CD4-positive, alpha-beta T cell (primary cell): ENCODE measurements at places on chromosomes 2 and 18. TPM values are rescaled to one million over a fixed set of nuclear protein-coding genes. Genes with fewer than 3 reads are reported as not detected.

HNMT gene
- total RNA-seq, result 0.78 TPM

GRCh38 chr2:22634167-22634566 lies 750.8 kb upstream of the KLHL29 start:
- no peak for DNase-seq

- no peak for DNase-seq
Observed at GRCh38 chr2:126811101-126811500, 87.6 kb upstream of the TEX51 start.

DNA sequence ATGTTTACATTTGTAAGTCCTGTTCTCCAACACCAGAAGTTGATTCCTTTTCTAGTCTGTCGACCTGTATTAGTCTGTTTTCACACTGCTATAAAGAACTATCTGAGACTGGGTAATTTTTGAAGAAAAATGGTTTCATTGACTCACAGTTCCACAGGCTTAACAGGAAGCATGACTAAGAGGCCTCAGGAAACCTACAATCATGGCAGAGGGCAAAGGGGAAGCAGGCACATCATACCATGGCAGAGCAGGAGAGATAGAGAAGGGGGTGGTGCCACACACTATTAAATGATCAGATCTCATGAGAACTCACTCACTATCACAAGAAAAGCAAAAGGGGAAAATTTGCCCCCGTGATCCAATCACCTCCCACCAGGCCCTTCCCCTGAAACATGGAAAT lies 112.8 kb upstream of the MAP3K20 start:
- DNase-seq, result peak; percentile 66

ATOH8 gene
- not detected for total RNA-seq

SKA1 gene
- total RNA-seq, result 0.08 TPM

AKAIN1 gene
- total RNA-seq, result not detected

DNA sequence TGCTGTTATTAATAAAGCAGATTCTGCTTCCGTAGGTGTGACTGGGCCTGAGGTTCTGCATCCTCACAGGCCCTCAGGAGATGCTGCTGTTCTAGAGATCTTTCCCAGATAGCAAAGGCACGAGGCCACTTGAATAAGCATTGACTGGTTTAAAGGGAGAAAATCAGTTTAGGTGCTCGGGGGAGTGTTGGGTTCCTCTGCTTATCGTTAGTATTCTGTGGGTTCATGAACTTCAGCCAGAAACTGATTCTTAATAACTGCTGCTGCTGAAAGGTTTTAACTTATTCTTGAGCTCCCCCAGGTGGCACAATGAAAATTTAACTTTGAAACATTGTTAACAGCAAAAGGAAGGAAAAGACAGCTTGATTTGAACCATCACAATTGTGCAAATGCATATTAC lies 56.9 kb downstream of the ITGA6 start:
- DNase-seq, result peak; percentile 32

RGPD3 gene
- total RNA-seq, result 0.11 TPM

- DNase-seq, result no peak
Observed at GRCh38 chr2:191688934-191689695, 11.2 kb downstream of the NABP1 start.

- no peak for DNase-seq
Observed at GRCh38 chr2:19797243-19797810, 104.5 kb downstream of the TTC32 start.

- DNase-seq, result no peak
Observed at GRCh38 chr2:220980966-220981675, 591.0 kb downstream of the EPHA4 start.

SP140 gene
- 51.2 TPM for total RNA-seq

- no peak for DNase-seq
Observed at GRCh38 chr2:169286624-169287231, 75.6 kb downstream of the LRP2 start.

GRCh38 chr2:232075080-232075479 lies 113.6 kb downstream of the DIS3L2 start:
- no peak for DNase-seq

DNA sequence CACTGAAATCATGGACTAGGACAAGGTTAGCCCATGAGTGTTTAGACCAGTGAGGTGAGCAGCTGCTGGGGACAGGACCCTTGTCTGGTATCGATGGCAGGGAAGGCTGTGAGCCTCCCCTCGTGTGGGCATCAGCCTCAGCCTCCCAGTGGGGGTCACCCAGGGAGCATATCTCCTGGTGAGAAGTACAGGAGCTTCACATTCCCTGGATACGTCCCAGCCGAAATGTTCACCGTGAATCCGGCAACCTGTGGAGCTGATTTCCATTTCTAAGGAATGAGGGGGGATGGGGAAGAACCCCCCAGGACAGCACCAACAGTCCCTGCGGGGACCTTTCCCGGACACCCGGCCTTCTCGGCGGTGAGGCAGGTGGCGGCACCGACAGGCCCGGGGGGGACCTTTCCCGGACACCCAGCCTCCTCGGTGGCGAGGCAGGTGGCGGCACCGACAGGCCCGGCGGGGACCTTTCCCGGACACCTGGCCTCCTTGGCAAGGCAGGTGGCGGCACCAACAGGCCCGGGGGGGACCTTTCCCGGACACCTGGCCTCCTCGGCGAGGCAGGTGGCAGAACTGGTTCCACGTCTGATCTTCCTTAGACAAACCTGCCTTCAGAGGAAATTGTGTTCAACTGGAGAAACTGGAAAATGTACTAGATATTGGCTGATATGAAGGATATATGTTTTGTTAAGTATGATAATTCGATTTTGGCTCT lies 21.2 kb downstream of the RTP5 start:
- no peak for DNase-seq

DNA sequence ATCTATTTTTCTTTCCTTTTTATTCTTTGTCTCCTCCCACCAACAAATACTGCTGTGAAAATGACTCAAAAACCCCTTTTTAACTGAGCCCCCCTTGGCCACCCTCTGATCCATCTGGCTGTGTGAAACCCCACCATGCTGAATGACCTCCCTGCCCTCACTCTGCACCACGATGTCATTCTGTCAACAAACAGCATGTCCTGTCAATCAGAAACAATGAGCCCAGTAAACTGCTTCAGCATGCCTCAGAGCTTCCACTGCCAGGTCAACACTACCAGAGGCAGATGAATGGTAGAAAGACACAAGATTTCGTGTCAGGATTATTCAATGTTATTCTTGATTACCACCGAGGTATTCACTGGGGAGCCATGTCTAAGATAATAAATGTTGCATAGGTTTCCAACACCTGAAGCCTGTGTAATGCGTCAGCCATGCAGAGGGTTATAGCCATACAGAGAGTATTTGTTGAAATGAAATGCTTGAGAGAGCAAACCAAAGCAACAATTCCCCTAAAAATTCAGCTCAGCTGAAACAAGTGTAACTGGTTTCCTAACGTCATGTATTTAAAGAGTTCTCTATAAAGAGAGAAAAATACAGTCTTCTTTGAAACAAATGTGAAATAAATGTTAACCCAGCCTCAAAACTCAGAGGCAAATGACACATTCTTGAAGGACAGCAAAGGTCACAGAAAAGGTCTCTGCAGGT lies 76.7 kb downstream of the LRP2 start:
- no peak for DNase-seq

DNA sequence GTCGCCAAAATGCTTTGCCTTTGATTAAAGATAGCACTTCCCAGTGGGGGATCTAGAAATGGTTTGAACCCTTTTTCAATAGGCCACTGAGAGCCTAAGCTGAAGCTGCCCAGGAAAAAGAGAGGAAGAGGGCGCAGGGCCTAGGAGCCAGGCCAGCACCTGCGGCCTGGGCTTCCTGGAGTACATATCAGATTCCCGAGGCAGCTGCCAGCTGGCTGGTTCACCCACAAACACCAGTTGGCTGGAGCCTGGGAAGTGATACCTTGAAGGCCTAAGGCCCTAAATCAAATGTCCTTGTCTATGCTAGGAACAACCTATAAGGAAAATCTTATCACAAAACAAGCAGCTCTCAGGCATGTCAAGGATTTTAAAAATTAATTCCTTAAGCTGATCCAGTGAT lies 37.1 kb downstream of the ANKRD44 start:
- no peak for DNase-seq

- no peak for DNase-seq
Observed at GRCh38 chr18:9428301-9428706, 47.0 kb upstream of the RALBP1 start.

SULT1C4 gene
- total RNA-seq, result not detected

- DNase-seq, result no peak
Observed at GRCh38 chr2:225137971-225138370, 95.7 kb upstream of the DOCK10 start.

CENPA gene
- total RNA-seq, result 1.0 TPM

UGT1A5 gene
- total RNA-seq, result not detected

- no peak for DNase-seq
Observed at GRCh38 chr2:39203382-39203781, 40.4 kb downstream of the CDKL4 start.

DNA sequence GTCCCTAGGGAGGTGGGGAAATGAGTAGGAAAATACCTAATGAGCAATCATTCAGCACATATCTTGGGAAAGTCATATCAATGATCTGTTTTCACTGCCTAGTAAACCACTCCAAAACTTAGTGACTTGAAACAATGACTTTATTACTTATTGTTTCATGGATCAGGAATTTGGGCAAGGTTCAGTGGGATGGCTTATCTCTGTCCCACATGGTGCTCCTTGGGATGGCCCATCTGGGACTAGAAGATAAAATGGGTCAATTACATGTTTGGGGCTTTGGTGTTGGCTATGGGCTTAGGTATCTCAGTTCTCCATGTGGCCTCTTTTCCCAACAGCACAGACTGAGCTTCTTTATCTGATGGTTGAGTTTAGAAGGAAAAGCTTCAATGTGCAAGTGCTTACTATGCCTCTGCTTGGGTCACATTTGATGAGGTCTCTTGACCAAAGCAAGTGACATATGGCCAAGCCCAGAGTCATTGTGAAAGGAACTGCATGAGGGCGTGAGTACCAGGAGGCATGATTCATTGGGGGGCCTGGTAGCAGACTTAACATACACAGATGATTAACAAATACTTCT lies 218.1 kb upstream of the TNP1 start:
- DNase-seq, result no peak

- no peak for DNase-seq
Observed at GRCh38 chr2:210863283-210863682, 306.9 kb downstream of the CPS1 start.

- no peak for DNase-seq
Observed at GRCh38 chr2:207219676-207220501, 54.1 kb upstream of the KLF7 start.

DNA sequence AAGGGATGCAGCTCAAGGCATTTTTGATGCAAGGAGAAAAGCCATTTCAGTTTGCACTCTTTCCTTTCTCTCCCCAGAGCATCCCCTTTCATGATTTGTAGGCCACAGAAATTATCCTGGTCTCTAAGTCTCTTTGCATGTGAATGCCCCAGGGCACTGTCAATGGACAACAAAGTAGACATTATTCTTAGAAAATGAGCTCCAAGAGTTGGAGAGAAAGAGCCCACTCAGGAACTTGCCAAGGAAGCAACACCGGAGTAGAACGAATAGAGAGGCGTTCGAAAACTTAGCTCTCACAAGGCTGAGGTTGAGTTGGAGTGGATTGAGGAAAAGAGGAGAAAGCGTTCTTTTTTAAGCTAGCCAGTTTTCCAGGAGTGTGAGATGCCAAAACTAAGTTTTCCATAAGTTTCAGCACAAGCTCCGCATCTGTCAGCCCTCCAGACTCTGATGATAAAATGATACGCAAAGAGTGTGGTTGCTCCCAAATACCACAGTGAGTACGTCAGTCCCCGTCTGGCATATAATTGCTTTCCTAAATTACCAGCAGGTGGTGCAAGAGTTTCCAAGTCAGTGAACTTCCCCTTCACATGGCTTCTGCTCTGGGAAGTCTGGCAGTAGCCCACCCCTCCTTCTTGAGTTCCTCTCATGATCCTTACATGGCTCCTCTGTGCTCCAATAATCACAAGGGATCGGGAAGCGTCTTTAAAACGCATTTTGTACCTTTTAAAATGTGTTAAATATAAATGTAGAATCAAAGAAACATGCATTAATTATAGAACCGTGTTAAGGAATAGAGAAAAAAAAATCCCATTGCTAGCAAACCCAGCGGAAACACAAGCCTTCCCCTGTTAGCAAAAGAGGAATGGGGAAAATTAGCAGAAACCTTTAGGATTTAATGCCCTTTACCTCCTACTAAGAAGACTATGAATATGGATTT lies 1060.6 kb upstream of the FANCL start:
- no peak for DNase-seq

ACVR1C gene
- total RNA-seq, result 5.2 TPM

GRCh38 chr18:54845787-54846186 lies 17.5 kb downstream of the RAB27B start:
- DNase-seq, result no peak

- DNase-seq, result no peak
Observed at GRCh38 chr2:51297488-51297887, 265.6 kb upstream of the NRXN1 start.

OTOF gene
- total RNA-seq, result 0.75 TPM

C1QL2 gene
- total RNA-seq, result not detected

LAMA3 gene
- total RNA-seq, result not detected

DNA sequence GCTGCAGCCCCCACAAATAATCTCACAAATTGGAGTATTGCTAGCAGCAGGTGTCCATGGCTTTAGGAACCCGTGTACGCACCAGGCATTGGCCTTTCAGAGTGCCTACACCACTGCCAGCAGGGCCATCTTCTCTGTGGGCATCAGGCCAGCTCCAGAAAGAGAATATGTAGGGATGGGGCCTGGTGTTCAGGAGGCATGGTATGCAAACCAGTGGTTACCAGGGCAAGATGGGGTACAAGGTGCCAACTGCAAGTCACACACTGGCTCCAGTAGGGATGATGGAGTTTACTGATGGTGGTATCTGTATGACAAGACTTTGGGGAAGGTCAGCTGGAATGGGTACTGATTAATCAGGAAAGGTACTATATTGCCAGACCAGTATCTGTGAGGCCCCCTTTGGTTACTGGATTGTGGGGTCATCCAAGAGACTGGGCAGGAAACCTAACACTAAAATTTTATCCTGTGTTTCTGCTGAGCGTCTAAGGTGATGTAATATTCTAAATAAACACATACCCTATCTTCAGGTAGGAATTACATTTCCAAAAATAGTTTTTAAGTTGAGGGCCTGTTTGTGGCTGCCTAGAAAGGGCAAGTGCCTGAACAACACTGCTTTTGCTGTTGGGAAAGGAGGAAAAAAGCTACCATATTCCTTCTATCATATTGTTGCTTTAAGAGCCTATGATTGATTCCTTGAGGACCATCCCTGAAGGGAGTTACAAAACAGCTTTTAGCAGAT lies 9.0 kb downstream of the CNOT9 start:
- no peak for DNase-seq

SFT2D3 gene
- 8.5 TPM for total RNA-seq

- DNase-seq, result no peak
Observed at GRCh38 chr2:72457801-72458516, 310.3 kb upstream of the CYP26B1 start.
